HuH-7.5 (cell line): ENCODE measurements at places on chromosomes 5 and 9.

GRCh38 chr5:6902597-6902996 is 189.4 kb downstream of the TENT4A start:
- no peak for DNase-seq

- no peak for DNase-seq
These were observed 2.1 kb downstream of the RNU6ATAC start for GRCh38 chr9:134162212-134162775.

DNA sequence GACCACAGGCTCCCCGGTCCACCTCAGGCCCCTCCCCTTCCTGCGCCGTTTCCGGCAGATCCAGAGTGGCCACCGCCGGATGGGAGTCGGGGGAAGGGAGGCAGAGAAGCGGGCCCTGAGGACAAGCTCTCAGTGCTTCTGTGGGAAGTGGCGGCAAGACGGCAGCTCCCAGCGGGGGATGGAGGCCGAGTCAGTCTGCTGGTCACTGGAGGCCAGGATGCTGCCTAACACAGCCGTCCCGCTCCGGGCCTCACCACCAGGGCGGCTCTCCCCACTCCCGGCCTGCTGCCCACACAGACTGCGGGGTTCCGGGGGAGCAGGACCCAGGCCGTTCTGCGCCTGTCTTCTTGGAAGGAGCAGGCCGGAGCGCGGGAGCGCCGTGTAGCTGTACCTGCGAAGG is 31.4 kb downstream of the FXN start:
- no peak for DNase-seq

GRCh38 chr5:37875051-37875787 is 35.4 kb upstream of the GDNF start:
- no peak for DNase-seq

DNA sequence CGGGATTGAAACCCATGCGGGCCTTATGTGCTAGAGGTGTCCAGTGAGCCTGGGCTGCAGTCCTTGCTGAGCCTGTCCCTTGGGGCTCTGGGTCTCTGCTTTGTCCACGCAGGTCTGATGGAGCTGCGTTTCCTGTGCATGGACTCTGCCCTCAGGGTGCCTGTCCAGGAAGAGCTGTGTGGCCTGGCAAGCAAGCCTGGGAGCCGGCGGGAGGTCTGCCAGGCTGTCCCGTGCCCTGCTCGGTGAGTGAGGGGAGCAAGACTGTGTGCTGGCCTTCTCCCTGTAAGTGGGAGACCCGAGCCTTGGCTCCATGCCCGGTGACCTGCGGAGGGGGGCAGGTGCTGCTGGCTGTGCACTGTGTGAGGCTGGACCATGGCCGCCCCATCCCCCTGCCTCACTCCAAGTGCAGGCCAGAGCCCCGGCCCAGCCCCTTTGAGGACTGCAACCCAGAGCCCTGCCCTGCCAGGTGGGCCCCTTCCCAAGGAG is 11.2 kb upstream of the CACFD1 start:
- DNase-seq = no peak

- DNase-seq = no peak
These were observed 89.2 kb downstream of the SEMA4D start for GRCh38 chr9:89408628-89409101.
